ENCODE measurements at places on chromosomes 3 and 15. TPM values are rescaled to one million over a fixed set of nuclear protein-coding genes. Genes with fewer than 3 reads are reported as not detected.

BLM gene
- polyA plus RNA-seq = 15.4 TPM

DNA sequence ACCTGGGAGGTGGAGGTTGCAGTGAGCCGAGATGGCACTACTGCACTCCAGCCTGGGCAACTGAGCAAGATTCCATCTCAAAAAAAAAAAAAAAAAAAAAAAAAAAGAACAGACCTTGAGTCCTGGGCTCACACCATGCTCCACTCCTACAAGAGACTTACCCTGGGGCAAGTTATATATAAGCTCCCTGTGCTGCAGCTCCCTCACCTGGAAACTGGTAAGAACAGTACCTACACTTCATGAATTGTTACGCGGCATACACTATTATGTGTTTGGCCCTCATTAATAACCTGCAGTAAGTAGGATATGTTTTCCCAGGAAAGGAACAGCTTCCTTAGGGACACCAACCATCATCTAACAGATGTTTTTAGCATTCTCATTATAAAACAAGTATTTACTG lies 119.6 kb downstream of the FMN1 start:
- DNase-seq = no peak

- no peak for DNase-seq
Measured at GRCh38 chr3:53658613-53659193, 164.3 kb downstream of the CACNA1D start.

GRCh38 chr3:53708001-53708621 lies 138.1 kb downstream of the CHDH start:
- DNase-seq = peak; percentile 13

CYP8B1 gene
- not detected for polyA plus RNA-seq

- DNase-seq = no peak
Measured at GRCh38 chr3:189334064-189334920, 162.5 kb downstream of the TPRG1 start.

CHRFAM7A gene
- polyA plus RNA-seq = 0.68 TPM

KNG1 gene
- polyA plus RNA-seq = not detected

DNA sequence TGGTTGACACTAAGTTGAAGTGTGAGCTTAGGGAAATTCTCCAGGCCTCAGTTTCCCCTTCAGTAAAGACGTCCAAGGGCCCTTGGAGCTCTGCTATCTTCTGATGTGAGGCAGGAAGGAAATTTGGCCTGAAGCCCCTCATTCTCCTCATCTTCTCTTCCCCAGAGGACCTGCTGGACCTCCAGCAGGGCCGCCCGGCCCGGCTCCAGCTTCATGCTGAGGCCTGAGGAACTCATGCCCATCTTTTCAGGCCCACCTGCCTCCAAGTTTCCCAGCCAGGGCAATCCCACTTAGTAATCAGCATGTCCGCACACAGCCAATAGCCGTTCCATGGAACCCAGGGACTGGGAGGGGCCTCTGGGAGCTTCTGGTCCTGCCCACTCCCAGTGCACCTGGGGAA lies 4.0 kb downstream of the LRRC15 start:
- DNase-seq = no peak

SERINC4 gene
- 0.29 TPM for polyA plus RNA-seq

MAGEL2 gene
- polyA plus RNA-seq = not detected

- DNase-seq = no peak
Measured at GRCh38 chr3:59527493-59527892, 477.7 kb upstream of the CFAP20DC start.

GRCh38 chr15:91953432-91953831 lies 99.9 kb downstream of the SLCO3A1 start:
- no peak for DNase-seq

OXTR gene
- 0.17 TPM for polyA plus RNA-seq

DNA sequence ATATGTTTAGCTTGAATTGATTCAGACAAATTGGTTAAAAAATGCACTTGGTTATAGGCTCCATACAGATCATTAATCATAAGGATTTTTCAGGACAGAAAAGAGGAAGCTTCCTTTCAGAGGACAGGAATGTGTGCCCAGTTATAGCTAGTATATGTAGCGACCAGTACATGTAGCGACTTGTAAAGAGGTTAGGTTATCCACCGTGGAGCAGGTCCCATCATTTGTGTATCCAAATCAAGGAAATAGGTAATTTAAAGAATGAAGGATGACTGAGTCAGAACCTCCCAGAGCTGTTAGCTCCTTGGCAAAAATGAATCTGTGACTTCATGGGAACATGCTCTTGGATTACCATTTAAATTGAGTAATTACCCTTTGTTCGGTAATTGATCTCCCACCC lies 15.8 kb upstream of the P2RY12 start:
- no peak for DNase-seq

DNA sequence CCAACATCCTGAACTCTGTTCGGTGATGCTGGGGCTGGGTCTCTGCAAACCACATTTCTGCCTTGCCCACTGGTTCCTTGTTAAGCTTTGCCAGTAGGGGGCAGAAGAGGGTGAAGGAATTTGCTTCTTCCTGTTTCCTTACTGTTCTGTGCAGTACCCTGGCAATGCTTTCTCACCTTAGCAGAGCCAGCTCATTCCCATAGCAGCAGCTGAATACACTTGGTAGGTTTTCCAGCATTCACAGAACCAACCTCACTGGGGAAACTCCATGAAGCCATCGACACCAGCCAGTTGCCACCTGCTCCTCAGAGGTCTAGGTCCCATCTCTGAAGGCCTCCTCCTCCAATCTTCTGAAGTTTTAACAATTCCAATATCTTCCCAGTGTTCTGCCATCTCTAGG lies 308.4 kb downstream of the PDCD6IP start:
- no peak for DNase-seq

DNA sequence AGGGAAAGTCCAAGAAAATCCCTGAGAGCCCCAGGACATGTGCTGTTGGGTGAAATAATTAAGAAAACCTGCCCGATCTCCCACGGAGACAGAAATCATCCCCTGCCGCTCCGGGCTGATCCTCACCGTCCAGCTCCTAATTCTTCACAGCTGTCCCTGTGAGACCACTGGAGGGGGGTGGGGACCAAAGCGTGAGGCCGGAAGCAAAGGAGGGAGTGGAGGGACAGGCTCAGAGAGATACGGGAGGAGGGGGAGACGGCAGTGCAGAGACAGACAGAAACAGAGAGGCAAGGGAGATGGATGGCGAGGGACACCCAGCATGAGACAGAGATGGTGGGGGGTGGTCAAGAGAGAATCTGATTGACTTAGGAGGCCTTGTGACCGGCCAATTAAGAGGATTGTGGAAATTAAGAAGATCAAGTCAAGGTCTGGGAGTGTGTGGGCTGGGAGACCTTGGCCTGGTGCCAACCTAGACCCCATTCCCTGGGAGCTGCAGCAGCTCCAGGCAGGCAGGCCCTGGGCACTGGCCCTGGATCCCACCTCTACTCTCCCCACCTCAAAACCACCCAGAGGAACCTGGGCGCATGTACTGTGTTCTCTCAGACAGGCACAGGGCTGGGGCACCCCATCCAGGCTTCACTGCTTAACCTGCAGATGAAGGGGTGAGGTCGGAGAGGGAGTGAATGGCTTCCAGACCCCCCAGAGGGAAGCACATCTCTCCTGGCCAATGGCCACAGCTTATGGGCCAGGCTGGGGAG lies 113.2 kb upstream of the ALDH1A3 start:
- no peak for DNase-seq

GRCh38 chr15:37124331-37124730 lies 24.0 kb upstream of the MEIS2 start:
- no peak for DNase-seq

KIAA1143 gene
- polyA plus RNA-seq = 9.9 TPM

- peak; percentile 68 for DNase-seq
Measured at GRCh38 chr3:52022323-52023100, 26.8 kb upstream of the RPL29 start.

- no peak for DNase-seq
Measured at GRCh38 chr3:119937229-119937628, 155.3 kb downstream of the NR1I2 start.

SKOR1 gene
- polyA plus RNA-seq = 0.15 TPM

Data from heart right ventricle (tissue), 16 donors.